ENCODE measurements at places on chromosomes 12 and 14.

- DNase-seq: no peak
Measured at GRCh38 chr12:29534935-29535334, 37.4 kb upstream of the OVCH1 start.

DNA sequence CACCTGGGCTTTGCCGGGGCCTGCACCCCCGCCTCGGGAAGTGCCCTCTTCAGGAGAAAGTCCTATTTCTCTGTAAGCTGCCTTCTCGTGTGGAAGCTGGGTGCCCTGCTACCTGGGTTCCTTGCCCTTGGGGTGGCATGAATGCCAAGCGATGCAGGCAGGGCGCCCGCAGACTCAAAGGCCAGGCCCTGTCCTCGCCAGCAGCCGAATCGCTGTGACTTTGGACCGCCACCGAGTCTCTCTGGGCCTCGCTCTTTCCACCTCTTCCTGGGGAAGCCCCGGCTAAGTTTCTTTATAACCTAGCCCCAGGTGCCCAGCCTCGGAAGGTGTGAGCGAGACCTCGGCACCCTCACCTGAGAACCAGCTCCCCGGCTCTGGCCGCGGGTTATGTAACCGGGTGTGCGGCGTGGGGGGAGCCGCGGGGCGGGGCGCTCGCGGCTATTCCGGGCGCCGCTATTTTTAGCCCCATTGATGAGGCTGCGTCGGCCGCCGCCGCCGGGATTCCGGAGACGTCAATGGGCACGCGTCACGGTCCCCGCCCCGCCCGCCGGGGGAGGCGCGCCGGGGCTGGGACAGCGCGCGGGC lies 14.6 kb upstream of the NR4A1 start:
- peak; percentile 68 for DNase-seq

DNA sequence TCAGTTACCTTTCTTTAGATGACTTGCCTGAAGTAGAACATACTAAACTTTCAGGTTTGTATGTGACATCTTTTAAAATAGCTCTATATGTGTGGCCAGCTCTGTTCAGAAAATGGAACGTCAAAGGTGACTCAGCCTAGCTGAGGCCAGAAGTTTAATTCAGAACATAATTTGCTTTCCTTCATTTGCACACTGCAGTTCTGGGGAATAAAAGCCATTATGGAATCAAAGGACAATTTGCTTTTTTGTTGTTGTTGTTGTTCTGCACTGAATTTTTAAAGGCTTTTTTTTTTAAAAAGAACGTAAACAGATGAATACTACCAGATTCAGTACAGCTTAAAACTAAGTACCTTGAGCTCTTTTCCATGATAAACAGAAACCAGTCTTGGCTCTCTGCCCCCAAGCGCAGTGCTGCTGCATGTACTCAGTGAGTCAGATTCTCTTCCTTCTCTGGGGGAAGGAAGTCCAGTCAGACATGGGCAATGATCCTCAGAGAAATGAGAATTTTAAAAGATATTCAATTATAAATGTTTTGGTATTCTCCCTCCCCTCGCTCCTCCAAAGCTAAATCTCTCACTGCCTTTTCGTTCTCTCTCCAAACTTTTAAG lies 644.2 kb downstream of the NOVA1 start:
- no peak for DNase-seq

- no peak for DNase-seq
Measured at GRCh38 chr12:93317227-93317626, 60.5 kb upstream of the NUDT4 start.

- no peak for DNase-seq
Measured at GRCh38 chr14:52446355-52446754, 106.0 kb downstream of the TXNDC16 start.

Measured in H54 (cell line).